Articular chondrocyte of knee joint (primary cell): ENCODE measurements at places on chromosomes 16 and 17. TPM values are rescaled to one million over a fixed set of nuclear protein-coding genes. Genes with fewer than 3 reads are reported as not detected.

TBC1D3I gene
- total RNA-seq: not detected in 2 replicates

C17orf67 gene
- 0.39 and 0.76 TPM in 2 replicates for total RNA-seq

ACSM2B gene
- total RNA-seq: not detected in 2 replicates

KRT36 gene
- total RNA-seq: not detected in 2 replicates

GTF3C1 gene
- 62.9 and 63.4 TPM in 2 replicates for total RNA-seq

TPSG1 gene
- not detected in 2 replicates for total RNA-seq

ABCC11 gene
- total RNA-seq: 0.13 and 0.43 TPM in 2 replicates

COX6A2 gene
- total RNA-seq: not detected in 2 replicates

CDH11 gene
- total RNA-seq: 278 and 468 TPM in 2 replicates

KRTAP9-8 gene
- not detected in 2 replicates for total RNA-seq

KRTAP1-5 gene
- 1.3 and 11.6 TPM in 2 replicates for total RNA-seq

KRTAP4-3 gene
- total RNA-seq: not detected in 2 replicates

TMEM92 gene
- total RNA-seq: under 0.01 TPM in 1 of 2 replicates, not detected in the other

GPR139 gene
- not detected in 2 replicates for total RNA-seq

CACNG1 gene
- total RNA-seq: not detected in 2 replicates

FGF11 gene
- 0.76 and 0.91 TPM in 2 replicates for total RNA-seq

KRTAP4-7 gene
- total RNA-seq: not detected in 2 replicates

PKD1 gene
- 95.7 and 99.2 TPM in 2 replicates for total RNA-seq

CLEC19A gene
- total RNA-seq: not detected in 2 replicates

QPRT gene
- 0.52 and 1.6 TPM in 2 replicates for total RNA-seq

CES2 gene
- total RNA-seq: 33.8 and 39.3 TPM in 2 replicates

NACA2 gene
- 0.13 and 0.22 TPM in 2 replicates for total RNA-seq

TEKT5 gene
- total RNA-seq: 0.13 and 0.22 TPM in 2 replicates

PROCA1 gene
- 0.54 and 0.78 TPM in 2 replicates for total RNA-seq

MAP1LC3B gene
- 51.9 and 57.6 TPM in 2 replicates for total RNA-seq

LYRM1 gene
- 46.0 and 56.6 TPM in 2 replicates for total RNA-seq

VAMP2 gene
- total RNA-seq: 4.1 and 5.1 TPM in 2 replicates

CDH5 gene
- 0.26 and 1.9 TPM in 2 replicates for total RNA-seq

FA2H gene
- total RNA-seq: not detected in 2 replicates

MYH1 gene
- total RNA-seq: not detected in 2 replicates

DLX4 gene
- total RNA-seq: 1.8 and 8.0 TPM in 2 replicates

CCL4L2 gene
- not detected in 2 replicates for total RNA-seq

TERB1 gene
- total RNA-seq: 0.13 and 0.22 TPM in 2 replicates

RAB26 gene
- total RNA-seq: 0.65 and 0.86 TPM in 2 replicates

PPP1R1B gene
- total RNA-seq: not detected in 2 replicates

PDF gene
- total RNA-seq: 8.0 and 9.5 TPM in 2 replicates

TP53TG3 gene
- not detected in 2 replicates for total RNA-seq

CCL3 gene
- not detected in 2 replicates for total RNA-seq

SMTNL2 gene
- not detected in 2 replicates for total RNA-seq

ADCY9 gene
- 35.5 and 37.0 TPM in 2 replicates for total RNA-seq

TPSD1 gene
- not detected in 2 replicates for total RNA-seq

PERCC1 gene
- not detected in 2 replicates for total RNA-seq

KCNJ16 gene
- total RNA-seq: not detected in 2 replicates

EPX gene
- total RNA-seq: not detected in 2 replicates

IGFBP4 gene
- total RNA-seq: 1,032 and 1,209 TPM in 2 replicates

TPSAB1 gene
- total RNA-seq: not detected in 2 replicates

CHMP6 gene
- 18.2 and 19.6 TPM in 2 replicates for total RNA-seq

DPEP1 gene
- not detected in 2 replicates for total RNA-seq

PDIA2 gene
- not detected in 2 replicates for total RNA-seq

CLEC18B gene
- total RNA-seq: not detected in 2 replicates

C17orf100 gene
- 0.39 and 0.43 TPM in 2 replicates for total RNA-seq

YPEL2 gene
- total RNA-seq: 13.9 and 20.2 TPM in 2 replicates
